Thyroid gland (tissue), 4 donors: ENCODE measurements at places on chromosomes 13 and 19. TPM values are rescaled to one million over a fixed set of nuclear protein-coding genes. Genes with fewer than 3 reads are reported as not detected.

DNA sequence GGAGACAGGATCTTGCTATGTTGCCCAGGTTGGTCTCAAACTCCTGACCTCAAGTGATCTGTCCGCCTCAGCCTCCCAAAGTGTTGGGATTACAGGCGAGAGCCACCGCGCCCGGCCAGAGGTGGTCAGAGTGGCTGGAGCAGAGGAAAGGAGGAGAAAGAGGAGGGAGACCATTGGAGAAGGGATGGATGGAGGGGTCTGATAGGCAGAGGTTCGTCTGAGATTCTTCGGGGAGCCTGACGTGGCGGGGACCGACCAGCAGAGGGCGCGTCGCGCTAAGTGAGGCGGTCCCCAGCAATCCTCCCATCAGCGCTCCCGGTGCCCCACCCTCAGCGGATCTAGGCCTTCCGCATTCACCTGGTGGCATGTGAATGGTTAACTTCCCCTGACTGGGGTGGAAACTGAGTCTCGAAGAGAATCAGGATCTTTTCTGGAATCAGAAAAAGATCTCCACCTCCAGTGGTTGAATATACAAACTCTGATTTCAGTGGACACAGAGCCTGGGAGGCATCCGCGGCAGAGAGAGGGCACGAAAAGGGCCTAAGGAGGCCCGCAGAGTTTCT, 8.8 kb downstream of the GTPBP3 start:
- peak; percentile 68 for DNase-seq

DNA sequence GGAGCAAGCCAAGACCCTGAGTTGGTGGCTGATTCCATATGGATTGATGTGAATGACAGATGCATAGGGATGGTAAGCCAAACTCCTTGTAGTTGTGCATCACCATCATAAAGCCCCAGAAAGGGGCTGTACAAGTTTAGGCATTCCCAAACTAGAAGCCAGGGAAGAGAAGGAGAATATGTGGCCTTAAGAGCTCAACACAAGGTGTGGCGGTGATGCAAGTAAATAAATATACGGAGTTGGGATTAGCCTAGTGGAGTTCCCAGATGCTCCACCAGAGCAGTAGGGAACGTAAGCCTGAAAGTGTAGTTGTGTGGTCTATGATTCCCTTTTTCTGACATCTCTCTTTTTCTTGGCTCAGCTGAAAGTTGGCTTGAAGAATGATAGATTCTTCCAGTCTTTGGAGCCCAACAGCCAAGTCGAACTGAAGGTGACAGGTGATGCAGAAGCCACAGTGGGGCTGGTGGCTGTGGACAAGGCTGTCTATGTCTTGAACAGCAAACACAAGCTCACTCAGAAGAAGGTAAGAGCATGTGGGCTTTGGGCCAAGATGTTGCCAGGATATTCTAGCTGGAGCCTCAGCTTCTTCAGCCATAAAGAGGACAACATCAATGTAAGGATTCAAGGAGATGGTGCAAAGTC, 30.1 kb downstream of the RDH8 start:
- DNase-seq = no peak

DNA sequence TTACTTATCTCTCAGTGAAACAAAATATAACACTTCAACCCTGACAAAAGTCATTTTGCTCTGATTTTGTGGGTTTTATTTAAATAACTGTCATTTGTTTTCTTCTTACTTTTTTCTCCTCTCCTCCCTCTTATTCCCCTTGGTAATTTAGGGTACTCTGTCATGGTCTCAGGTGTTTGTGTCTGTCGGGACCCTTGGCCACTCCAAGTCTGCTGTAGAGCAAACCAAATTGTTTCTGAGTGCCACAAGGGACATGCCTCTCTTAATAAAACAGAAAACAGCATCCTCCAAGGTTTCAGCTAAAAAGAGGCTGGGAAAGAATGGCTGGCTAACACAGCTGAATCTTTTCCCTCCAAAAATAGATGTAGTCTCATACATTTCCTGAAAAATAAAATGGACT, 573.1 kb upstream of the KLF12 start:
- no peak for DNase-seq

Gene NLRP7
- total RNA-seq = not detected

Gene PCDH8
- not detected for total RNA-seq

DNA sequence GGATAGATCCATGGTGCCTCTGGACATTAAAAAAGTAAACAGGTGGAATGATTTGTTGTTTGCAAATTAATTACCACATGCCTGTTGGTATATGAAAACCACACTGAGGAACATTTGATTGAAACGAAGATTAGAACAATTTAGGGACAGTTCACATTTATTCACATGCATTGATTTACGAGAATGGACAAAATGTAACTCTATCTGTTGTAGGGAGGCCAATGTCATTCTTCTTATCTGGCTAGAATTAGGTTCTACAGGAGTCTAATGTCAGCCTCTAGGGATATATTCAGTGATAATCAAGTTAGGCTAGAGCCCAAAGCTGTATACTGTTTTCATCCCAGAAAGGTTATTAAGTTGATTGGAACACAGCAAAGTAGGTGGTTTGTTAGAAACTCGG, 125.4 kb downstream of the COL4A2 start:
- DNase-seq = no peak

- peak; percentile 72 for DNase-seq
Measured at GRCh38 chr19:8506402-8506957, 4.0 kb upstream of the PRAM1 start.

Gene HS6ST3
- 2.0 TPM for total RNA-seq

Gene BRME1
- 0.34 TPM for total RNA-seq

GRCh38 chr19:11278670-11279069, 16.3 kb upstream of the DOCK6 start:
- DNase-seq = no peak
